SK-N-SH (cell line): ENCODE measurements at places on chromosomes 13 and 19. TPM values are rescaled to one million over a fixed set of nuclear protein-coding genes. Genes with fewer than 3 reads are reported as not detected.

DNA sequence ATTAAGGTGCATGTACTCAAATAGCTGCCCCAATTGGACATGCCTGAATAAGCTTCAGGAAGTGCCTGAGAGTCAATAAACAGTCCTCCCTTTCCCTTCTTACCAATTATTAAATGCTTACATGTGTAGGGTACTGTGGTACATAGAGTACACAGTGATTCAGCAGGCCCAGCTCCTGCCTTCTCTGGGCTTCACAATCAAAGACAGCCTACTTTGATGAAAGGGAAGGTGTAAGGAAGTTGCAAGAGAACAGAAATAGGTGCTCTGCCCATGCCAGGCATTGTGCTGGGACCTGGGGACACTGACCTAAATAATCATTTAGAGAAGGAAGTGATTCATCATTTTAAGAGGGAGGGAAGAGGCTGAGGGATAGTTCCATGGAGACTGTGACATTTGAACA, 17.2 kb downstream of the FRY start:
- H3K36me3 ChIP-seq: no peaks in the 10 kb centered on the region
- no peak overlapping the region for H3K4me3 ChIP-seq
- H3K27me3 ChIP-seq: no peaks in the 10 kb centered on the region
- DNase-seq: peak; percentile 21
- 0 out of 2 replicates have a peak, but pooled peaks cover 13% of the 10 kb centered on the region for H3K4me1 ChIP-seq
- no peak overlapping the region for H3K27ac ChIP-seq

DNA sequence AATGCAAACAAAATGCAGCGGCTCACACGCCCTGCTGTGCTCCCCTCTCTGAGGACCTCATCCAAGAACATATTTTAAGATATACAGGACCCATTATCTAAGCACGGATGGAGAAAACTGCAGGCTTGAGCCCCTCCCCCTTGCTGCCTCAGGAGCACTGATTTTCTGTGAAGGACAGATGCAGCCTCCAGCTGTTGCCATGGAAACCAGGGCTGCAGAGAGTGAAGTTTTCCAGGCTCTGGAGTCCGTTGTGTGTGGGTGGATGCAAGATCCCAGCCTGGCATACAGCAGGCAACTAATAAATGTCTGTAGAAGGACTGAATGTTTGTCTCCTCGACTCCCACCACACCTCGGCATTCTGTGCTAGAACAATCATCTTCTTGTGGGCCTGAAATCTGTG, 105.6 kb upstream of the PEG3 start:
- no peak overlapping the region for H3K4me3 ChIP-seq
- no peak overlapping the region for H3K27ac ChIP-seq
- no peaks in the 10 kb centered on the region for H3K27me3 ChIP-seq

ZNF556 gene
- polyA plus RNA-seq: 0.46 and 0.67 TPM in 2 replicates

- H3K4me3 ChIP-seq: no peak overlapping the region
- H3K36me3 ChIP-seq: no peaks in the 10 kb centered on the region
- no peaks in the 10 kb centered on the region for H3K4me1 ChIP-seq
- no peak overlapping the region for H3K27ac ChIP-seq
- no peaks in the 10 kb centered on the region for H3K27me3 ChIP-seq
Observed at GRCh38 chr13:43391036-43391435, 367.6 kb downstream of the DNAJC15 start.

CEACAM3 gene
- not detected in 2 replicates for polyA plus RNA-seq

NFIX gene
- 5.1 and 14.8 TPM in 2 replicates for polyA plus RNA-seq

SMAD9 gene
- 3.1 and 4.0 TPM in 2 replicates for polyA plus RNA-seq

DNA sequence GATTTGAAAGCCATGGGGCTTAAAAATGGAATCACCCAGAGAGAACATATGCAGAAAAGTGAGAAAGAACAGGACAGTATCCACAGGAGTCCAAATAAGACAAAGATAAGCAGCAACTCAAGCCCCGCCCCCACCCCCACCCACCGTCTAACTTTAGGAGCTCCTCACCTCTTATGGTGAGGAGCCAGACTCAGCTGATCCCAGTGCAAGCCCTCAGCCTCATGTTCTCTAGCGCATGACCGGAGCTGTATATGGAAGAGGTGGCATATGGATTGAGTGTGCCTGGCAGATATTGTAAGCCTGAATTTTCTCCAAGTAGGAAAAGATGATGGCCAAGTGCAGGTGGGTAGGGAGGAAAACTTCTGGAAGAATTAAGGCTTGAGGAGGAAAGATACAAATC, 36.4 kb upstream of the DCT start:
- H3K36me3 ChIP-seq: no peaks in the 10 kb centered on the region
- no peak overlapping the region for H3K4me3 ChIP-seq
- no peaks in the 10 kb centered on the region for H3K4me1 ChIP-seq
- DNase-seq: no peak

SIGLEC14 gene
- polyA plus RNA-seq: 0.03 TPM in 1 of 2 replicates, not detected in the other
